ENCODE measurements at places on chromosomes 2 and 18.
A peak's percentile ranks its signal among the peaks of the same experiment; 100 is the strongest.

DNA sequence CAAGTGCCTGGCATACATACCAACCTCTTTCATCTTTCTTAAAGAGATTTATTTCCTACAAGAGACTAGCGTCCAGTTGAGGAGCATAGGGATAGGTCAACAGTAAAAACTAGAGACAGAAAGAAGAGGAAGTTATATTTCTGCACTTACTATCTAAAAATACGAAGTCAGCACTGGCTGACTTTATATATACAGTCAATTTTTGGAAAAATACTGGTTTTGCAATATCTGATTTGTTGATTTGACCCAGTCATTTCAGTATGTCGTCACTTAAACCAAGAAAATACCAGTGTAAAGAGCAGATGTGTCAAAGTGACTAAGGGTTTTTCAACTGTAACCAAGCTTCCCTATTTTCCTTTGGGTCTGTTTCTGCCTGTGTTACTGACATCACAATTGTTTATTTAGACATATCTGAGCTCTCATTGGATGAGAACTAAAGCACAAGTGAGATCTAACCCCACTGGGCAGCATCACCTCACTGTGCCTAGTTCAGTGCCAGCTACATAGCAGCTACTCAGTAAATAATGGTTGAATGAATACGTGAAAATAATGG is 23.0 kb downstream of the CYTIP start:
- no peak for DNase-seq

- DNase-seq: no peak
Observed at GRCh38 chr18:38198956-38199355, 633.4 kb upstream of the CELF4 start.

GRCh38 chr2:56108806-56109205 is 75.0 kb upstream of the CCDC85A start:
- DNase-seq: no peak

- DNase-seq: no peak
Observed at GRCh38 chr2:83517727-83518368, 941.2 kb downstream of the SUCLG1 start.

GRCh38 chr2:191008286-191008685 is 5.7 kb downstream of the STAT1 start:
- no peak for DNase-seq

DNA sequence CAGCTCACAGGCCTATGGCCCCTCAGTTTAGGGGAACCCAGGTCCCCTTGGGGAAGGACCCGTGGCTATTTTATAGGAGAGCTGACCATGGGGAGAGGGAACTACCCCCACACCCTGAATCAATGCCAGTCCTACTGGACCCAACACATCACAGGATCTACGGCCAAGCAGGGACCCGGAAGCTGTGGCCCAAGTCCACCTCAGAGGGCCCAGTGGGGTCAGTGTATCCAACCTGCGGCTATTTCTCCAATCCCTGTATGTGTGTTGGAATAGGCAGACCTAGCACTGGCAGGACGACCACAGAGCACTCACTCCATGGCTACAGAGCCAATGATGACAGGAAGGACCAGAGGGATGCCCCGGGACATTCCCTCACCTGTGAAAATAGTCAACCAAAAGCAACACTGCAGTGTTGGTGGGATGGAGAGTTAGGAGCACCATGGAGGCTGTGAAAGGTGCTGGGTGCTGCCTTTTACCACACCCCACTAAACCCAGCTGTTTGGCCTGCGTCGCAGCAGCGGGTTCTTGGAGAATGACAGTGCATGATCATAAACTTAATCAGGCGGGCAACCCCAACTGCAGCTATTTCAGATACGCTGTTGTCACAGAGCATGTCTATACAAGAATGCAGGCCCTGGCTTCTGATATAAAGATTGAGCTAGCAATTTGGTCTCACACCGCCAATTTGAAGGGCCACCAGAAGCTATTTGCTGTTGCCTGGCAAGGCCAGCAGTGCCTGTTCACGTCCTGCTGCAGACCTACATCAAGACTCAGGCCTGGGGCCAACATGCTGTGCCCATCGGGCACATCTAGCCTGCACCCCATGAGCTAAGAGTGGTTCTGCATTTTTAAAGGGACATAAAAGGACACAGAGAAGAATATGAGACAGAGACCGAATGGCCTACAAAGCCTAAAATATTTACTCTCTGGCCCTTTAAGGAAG is 110.4 kb downstream of the EIPR1 start:
- DNase-seq: no peak

DNA sequence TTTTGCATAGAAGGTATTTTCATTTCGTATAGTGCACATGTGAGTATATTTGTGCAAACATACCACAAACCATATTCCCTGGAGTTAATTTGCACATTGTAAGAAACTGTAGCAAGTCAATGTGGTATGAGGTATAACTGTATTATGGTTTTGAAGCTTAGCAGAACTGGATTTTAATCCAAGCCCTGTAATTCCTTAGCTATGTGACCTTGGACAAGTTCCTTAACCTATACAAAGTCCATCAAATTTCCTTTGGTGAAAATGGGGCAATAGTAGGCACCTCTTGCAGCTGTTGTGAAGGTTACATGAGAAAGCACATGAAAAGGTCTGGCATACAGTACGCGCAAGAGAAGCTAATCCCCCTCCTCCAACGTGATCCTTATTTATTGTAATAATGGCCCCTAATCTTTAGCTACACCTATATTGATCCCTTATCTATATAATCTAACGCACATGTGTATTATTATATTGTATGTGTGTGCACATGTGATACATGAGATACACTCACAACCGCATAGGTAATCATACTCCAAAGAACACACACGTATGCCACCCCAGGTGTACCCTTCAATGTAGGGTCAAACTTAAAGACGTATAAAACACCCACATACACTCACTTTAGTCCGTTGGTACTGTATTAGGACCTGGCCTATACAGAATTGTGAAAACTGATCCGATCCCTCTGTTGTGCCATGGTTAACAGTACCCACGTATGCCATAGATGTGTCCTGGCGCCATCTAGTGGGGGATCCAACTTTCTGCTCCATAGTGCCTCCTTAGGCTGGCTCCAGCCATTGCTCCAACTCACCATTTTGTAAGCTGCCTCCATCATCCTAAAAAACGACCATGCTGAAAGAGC is 402.9 kb upstream of the SLC14A2 start:
- peak; percentile 72 for DNase-seq

DNA sequence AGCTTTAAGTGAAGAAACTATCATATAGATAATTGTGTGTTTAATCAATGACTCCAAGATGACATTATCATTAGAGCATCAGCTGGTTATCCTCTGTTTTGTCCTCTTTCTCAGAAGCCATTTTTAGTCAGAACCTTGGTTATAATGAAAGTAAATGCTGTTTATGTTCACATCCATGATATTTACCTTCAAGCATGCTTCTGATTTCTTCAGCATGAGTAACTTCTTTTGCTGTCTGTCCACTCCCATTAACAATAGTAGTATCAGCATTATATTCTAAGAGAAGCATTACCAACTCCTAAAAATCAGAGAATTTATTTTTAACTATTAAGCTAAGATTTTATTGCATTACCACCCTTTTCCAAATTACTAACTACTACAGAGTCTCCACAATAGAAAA is 56.3 kb downstream of the OSBPL1A start:
- DNase-seq: no peak

GRCh38 chr2:217746808-217747207 is 256.0 kb downstream of the TNS1 start:
- DNase-seq: no peak

All from NCI-H524 (cell line).